HS-5 (cell line): ENCODE measurements at places on chromosomes 3 and 15.

DNA sequence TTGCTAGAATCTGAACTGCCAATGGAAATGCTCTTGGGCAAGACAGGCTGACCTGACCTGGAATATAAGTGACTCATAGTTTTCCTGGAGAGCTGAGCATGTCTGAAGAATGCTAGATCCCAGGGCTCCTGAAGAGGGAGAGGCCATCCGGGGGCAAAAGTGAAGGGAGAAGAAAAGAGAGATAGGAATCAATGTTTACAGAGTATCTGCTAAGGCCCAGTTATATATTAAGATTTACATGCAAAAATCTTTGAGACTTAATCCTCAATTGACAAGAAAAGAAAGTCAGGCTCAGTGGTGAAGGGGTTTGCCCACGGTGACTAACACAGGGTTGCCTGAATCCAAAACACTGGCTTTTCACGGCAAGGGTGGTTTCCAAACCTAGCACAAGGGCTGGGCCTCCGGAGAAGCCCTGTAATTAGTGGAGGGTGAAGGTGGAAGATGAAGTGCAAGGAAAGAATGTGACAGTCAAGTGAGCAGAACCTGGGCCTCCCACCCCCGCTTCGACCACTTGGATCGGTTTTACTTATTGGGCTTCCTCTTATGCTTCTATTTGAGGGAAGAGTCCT, 91.7 kb upstream of the FGF12 start:
- DNase-seq, result no peak

GRCh38 chr3:154540950-154541604, 111.1 kb upstream of the GPR149 start:
- peak; percentile 31 for DNase-seq

- DNase-seq, result no peak
Observed at GRCh38 chr3:71994203-71994602, 209.3 kb upstream of the PROK2 start.

DNA sequence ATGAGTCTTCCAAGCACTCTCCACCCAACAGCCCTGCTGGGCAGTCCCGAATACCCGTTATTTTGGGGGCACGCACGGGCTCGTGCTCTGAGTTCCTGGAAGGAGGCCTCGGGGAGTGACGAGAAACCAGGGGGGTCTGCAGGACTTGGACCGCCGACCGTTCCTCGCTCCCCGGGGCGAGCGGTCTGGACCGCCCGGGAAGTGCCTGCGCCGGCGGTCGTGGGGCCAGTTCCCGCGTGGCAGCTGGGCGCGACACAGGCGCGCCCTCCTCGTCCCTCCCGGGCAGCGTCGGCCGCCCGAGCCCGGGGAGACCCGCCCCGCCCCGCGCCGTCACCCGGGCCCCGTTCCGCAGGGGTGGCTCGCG, 387 bp downstream of the GNB4 start:
- no peak for DNase-seq

DNA sequence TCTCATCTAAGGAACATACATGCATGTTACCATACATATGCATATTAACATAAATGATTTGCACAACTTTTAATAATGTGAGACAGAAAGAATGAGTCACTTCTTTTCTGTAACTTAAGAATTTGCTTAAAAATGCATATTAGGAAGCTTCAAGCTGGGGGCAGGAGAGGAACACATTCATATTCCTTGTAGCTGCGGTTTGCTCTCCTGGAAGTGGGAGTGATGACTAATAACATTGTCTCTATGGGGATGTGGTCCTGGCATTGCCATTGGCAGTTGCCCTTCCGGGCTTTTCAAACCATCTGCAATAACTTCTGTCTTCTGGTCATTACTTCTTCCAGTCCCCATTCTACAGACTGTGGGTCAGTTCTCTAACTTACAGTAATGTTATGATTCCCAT, 15.6 kb downstream of the CHST2 start:
- peak; percentile 95 for DNase-seq

DNA sequence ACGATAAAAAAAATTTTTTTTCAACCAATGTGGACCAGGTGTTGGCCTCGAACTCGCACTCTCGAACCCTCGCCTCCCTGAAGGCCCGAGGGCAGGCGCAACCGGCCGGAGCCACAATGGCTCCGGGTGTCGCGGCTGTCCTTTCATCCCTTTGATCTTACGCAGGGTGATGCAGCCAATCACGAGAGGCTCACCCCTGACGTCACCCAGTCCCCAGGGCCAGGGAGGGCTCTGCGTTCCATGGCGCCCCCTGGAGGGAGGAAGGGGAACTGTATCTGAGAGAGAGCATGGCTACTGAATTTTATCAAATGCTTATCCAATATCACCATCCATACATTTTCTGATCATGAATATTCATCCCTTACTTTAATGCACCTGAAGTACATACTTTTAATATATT, 15.4 kb upstream of the GMNC start:
- DNase-seq, result no peak

GRCh38 chr3:42117175-42118008, 26.2 kb downstream of the TRAK1 start:
- no peak for DNase-seq

DNA sequence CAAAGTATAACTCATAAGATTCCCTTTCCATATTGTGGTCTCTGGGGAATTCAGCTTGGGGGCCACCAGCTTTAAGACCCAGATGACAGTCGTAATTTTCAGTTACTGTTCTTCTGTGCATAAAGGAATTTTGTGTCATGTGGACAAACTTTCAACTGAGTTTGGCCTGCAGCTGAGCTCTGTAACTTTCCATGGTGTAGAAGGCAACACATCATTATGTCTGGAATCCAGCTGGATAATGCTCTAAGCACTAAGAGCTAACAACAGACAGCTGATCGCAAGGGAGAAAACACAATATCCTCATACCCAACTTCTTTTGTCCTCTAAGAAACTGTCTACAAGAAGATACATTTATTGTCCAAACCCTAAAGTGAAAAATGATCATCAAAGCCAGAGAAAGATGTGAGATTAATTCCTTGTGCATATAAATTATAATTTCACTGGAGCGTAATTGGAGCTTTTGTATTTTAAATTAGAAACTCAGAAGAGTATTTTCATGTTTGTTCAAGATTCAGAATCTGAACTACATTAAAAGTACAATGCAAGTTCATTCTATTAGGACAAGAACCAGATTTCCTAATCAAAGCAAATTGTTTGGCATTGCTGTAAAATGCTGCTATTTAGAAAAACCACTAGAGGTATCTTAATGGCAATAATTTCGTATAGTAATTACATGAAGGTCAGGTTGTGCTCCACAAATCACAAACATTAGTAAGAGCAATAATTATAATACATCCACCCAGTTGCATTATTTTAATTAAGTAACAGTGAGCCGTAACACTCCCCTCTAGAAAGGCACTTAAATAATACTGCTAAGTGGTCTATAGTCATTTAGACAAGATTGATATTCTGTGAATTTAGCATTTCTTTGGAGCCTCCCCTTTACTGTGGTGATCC, 218.8 kb downstream of the ATP8B4 start:
- no peak for DNase-seq

- no peak for DNase-seq
Observed at GRCh38 chr15:85116066-85116465, 134.4 kb downstream of the PDE8A start.

GRCh38 chr15:32642667-32643435, 1.3 kb downstream of the SCG5 start:
- DNase-seq, result no peak

GRCh38 chr3:98787181-98787580, 24.0 kb downstream of the ST3GAL6 start:
- no peak for DNase-seq

DNA sequence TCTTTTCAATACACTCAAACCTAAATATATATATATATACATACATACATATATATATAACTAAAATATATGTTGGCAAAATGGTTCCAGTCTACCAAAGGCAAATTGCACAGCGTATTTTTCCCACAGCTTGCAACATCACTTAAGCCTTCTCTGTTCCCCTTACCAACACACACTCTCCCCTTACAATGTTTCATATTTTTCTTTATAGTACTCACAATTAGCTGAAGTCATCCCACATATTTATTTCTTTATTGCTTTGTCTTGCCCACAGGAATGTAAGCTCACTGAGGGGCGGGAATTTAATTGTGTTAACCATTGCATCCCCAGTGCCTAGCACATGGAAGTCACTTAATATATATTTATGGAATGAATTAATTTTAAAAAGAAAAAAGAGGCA, 288.3 kb downstream of the ULK4 start:
- DNase-seq, result no peak

DNA sequence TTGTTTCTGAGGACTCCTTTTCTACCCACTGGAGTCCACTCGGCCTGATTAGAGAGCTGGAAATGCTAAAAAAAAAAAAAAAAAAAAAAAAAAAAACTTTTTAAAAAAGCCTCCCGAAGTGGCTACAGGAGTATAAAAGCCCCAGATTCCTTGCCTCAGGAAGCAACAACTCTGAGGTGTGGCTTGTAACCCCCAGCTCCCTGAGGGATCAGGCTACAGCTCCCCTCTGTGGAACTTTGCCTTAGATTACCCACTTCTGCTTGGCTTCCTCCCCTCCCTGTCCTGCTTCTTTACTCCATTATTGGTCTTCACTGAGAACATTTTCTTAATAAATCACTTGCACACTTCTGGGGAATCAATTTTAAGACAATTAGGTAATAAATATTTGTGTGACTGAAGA, 49.7 kb upstream of the GADL1 start:
- DNase-seq, result no peak

- no peak for DNase-seq
Observed at GRCh38 chr15:66796343-66796742, 94.3 kb downstream of the SMAD6 start.

GRCh38 chr3:157868196-157868595, 238.0 kb downstream of the SHOX2 start:
- no peak for DNase-seq

- no peak for DNase-seq
Observed at GRCh38 chr3:17111586-17111985, 226.8 kb downstream of the PLCL2 start.

DNA sequence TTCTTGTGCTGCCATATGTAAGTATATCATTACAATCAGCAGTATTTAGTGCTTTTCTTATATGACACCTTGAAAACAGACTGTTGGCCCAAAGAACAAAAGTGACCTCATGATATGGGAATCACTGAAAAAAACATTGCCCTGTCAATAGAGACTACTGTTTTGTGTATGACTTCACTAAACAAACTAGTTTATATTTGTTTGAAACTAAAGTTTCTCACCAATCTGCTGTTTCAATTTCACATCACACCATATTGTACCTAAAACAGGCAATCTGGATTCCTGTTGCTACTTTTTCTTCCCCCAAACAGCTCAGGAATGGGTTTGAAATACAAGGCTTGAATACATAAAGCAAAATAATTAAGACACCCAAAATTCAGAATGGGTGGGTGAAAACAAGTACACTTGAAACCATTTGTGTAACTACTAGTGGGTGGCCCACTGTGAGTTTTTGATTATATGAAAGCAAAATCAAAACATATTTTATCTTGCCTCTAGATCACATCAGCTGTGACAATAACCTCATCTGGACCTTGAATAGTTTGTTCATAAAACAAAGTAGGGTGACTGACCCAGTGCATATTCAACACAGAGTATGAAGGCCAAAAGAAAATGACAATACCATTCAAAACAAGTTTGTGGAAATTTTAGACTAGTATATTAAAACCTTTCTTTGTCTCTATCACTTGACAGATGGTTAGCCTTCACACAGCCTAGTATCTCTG, 5.9 kb downstream of the ZBTB20 start:
- DNase-seq, result no peak
